ENCODE measurements at places on chromosomes 16 and 17. TPM values are rescaled to one million over a fixed set of nuclear protein-coding genes. Genes with fewer than 3 reads are reported as not detected.

QRICH2 gene
- polyA plus RNA-seq: 0.14 TPM

CLDN6 gene
- not detected for polyA plus RNA-seq

SOST gene
- not detected for polyA plus RNA-seq

RASL10B gene
- polyA plus RNA-seq: not detected

MARCHF10 gene
- polyA plus RNA-seq: 0.20 TPM

PRSS27 gene
- not detected for polyA plus RNA-seq

C16orf46 gene
- polyA plus RNA-seq: not detected

SCNN1B gene
- polyA plus RNA-seq: 0.24 TPM

SLC16A13 gene
- 3.3 TPM for polyA plus RNA-seq

NOG gene
- 1.3 TPM for polyA plus RNA-seq

Data from IgD-negative memory B cell (primary cell).